ENCODE measurements at places on chromosomes 3 and 15.

DNA sequence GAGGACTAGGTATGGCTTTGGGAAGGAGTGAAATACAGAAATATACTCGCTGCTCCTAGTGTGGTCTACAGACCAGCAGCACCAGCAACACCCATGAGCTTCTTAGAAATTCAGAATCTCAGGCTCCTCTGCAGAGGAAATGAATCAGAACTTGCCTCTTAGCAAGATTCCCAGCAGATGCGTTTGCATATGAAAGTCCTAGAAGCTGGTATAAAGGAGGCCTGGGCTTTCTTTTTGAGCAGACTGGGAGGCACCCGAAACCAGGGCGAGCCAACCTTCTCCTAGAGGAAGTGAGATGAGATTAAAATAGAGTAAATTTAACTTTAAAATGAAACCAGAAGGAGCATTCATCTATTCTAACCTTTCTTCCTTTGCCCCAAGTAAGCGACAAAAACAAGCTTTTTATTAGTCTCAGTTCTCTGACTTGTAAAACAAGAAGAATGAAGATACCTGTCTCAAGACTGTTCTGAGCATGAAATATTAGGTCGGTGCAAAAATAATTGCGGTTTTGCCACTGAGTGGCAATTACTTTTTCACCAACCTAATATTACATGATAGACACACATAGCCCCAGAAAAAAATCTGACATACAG lies 140.0 kb downstream of the PDZRN3 start:
- DNase-seq, result no peak

GRCh38 chr3:132225664-132226063 lies 91.5 kb upstream of the ACP3 start:
- no peak for DNase-seq

GRCh38 chr3:180433152-180433551 lies 168.8 kb upstream of the TTC14 start:
- no peak for DNase-seq

- DNase-seq, result peak; percentile 96
These were observed 44.3 kb upstream of the APEH start for GRCh38 chr3:49629866-49630265.

GRCh38 chr3:36911990-36912804 lies 32.7 kb downstream of the TRANK1 start:
- no peak for DNase-seq

DNA sequence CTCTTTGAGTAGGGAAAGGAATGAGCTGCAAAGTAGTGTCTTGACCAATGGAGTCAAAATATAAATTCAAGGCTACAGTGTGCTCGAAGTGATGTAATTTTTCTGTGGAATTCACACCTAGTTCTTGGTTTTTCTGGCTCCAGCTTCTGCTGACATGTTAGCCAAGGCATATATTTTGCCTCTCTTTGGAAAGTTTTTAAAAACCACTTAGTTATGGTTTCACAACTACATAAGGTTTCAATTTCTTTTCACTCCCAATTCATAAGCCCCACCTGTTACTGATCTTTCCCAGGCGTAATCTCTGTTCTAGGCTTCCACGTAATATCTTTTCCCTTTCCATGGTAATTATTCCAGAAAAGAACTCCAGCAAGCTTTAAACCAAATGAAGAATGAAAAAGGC lies 46.9 kb downstream of the GADL1 start:
- no peak for DNase-seq

- no peak for DNase-seq
These were observed 20.5 kb downstream of the GALK2 start for GRCh38 chr15:49190586-49190985.

- DNase-seq, result peak; percentile 58
These were observed 21.8 kb upstream of the POU1F1 start for GRCh38 chr3:87298111-87298718.

DNA sequence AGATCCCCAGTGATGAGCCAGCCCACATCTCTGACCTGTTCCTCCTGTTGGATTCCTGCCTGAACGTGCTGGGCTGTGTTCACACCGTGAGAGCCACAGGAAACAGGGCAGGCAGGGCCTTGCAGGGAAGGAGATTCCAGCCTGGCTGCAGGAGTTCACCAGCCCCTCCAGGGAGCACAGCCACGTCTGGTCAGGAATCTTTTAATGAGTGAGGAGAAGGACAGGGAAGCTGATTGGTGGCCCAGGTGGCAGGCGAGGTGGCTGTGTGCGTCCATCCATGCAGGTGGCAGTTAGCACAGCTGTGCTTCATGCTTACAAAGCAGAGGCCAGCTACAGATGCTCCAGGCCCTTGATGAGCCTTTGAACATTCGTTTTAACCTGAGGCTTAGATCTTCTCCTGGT lies 10.5 kb downstream of the LRRK1 start:
- peak; percentile 2 for DNase-seq

DNA sequence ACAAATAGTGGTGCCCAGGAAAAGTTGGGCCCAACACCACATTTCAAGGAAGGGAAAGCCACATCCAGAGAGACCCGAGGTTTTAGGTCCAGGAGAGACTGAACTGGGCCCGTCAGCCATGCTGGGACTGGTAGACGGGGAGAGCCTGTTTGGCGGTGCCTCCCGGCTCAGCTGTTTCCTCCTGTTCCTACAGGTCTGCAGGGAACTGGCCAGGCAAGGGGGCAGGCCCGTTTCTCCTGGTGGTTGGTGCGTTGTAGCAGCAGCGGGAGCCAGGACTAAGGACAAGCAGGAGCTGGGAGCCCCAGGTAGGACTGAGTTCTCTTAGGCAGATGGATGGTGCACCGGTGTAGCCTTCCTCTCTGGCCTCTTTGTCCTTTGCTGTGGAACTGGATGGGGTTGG lies 3.9 kb downstream of the PRKCD start:
- DNase-seq, result no peak

- no peak for DNase-seq
These were observed 55.0 kb upstream of the GATA2 start for GRCh38 chr3:128548021-128548420.

GRCh38 chr3:162161595-162161994 lies 665.0 kb downstream of the OTOL1 start:
- DNase-seq, result no peak
